Subcutaneous adipose tissue (tissue), 4 donors: ENCODE measurements at places on chromosomes 1 and 21. TPM values are rescaled to one million over a fixed set of nuclear protein-coding genes. Genes with fewer than 3 reads are reported as not detected.

The CD1D gene
- total RNA-seq: 0.38 TPM

The SMCP gene
- not detected for total RNA-seq

The BGLAP gene
- total RNA-seq: not detected

The MMP23B gene
- total RNA-seq: 2.6 TPM

The ZSCAN20 gene
- 4.9 TPM for total RNA-seq

The OR2L2 gene
- not detected for total RNA-seq

The MFAP2 gene
- total RNA-seq: 10.1 TPM

The CELA3B gene
- total RNA-seq: not detected

The BPNT1 gene
- 13.0 TPM for total RNA-seq

The C1orf116 gene
- under 0.01 TPM for total RNA-seq

The ASPM gene
- 5.1 TPM for total RNA-seq

The PRR9 gene
- total RNA-seq: not detected

The BSND gene
- not detected for total RNA-seq

The DUSP10 gene
- 12.9 TPM for total RNA-seq

The TRIM46 gene
- not detected for total RNA-seq

The NPPB gene
- total RNA-seq: not detected

The ASCL5 gene
- total RNA-seq: not detected

The TLCD4 gene
- 20.9 TPM for total RNA-seq

The RXFP4 gene
- not detected for total RNA-seq

The NIT1 gene
- 39.6 TPM for total RNA-seq

The FAM167B gene
- total RNA-seq: 5.5 TPM

The PDZK1IP1 gene
- 3.8 TPM for total RNA-seq

The PSEN2 gene
- 26.8 TPM for total RNA-seq

The KRTAP11-1 gene
- not detected for total RNA-seq
